ENCODE measurements at places on chromosomes 4 and X.

GRCh38 chr4:30808276-30808675 lies 88.1 kb downstream of the PCDH7 start:
- no peak for DNase-seq

GRCh38 chr4:144371485-144371884 lies 231.0 kb upstream of the GYPA start:
- no peak for DNase-seq

DNA sequence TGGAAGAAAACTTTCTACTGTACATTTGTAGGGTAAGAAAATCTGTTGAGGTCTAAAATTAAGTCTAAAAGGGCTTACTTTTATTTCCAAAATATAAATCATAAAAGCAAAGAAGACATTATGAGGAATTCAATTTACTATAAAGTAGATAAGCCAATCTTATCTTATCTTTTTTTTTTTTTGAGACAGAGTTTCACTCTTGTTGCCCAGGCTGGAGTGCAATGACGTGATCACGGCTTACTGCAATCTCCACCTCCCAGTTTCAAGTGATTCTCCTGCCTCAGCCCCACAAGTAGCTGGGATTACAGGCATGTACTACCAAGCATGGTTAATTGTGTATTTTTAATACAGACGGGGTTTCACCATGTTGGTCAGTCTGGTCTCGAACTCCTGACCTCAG lies 166.9 kb downstream of the NR3C2 start:
- DNase-seq = no peak

- no peak for DNase-seq
Measured at GRCh38 chrX:101482296-101482695, 3.0 kb upstream of the ARMCX4 start.

DNA sequence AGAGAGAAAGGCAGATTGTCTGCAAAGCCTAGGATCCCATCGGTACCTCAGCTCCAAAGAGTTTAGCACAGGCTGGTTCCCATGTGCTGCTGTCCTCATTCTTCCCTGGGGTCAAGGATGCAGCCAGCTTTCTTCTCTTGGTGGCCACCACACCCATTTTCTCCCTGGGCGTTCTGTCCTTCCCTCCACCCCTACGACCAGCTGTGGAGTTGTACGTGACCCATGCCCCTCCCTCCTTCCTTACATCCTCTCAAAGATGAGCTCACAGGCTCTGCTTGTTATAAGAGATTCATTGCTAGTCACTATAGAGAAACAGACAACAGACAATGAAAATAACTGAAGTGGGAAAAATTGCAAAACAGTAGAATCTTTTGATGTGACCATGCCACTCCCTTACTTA lies 74.0 kb upstream of the KLF3 start:
- no peak for DNase-seq

- no peak for DNase-seq
Measured at GRCh38 chr4:84317513-84317912, 181.6 kb downstream of the NKX6-1 start.

- DNase-seq = no peak
Measured at GRCh38 chr4:140633124-140633523, 64.4 kb upstream of the UCP1 start.

DNA sequence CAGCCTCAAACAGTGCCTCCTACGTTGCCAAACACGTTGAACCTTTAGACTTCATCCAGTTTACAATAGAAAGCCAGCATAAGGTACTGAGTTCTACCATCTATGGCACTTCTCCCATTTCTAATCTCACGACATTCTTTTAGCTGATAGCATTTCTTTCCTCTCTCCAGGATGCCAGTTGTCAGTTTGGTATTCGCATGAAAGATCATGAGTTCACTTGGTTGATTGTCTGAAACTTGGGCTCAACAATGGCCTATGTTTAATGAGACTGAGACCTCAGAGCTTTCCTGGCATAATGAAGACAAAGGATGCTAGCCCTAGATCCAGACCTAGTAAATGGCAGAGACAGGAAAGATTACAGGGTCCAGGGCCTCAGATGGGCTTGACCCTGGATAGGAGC lies 69.2 kb upstream of the SPRY1 start:
- no peak for DNase-seq

DNA sequence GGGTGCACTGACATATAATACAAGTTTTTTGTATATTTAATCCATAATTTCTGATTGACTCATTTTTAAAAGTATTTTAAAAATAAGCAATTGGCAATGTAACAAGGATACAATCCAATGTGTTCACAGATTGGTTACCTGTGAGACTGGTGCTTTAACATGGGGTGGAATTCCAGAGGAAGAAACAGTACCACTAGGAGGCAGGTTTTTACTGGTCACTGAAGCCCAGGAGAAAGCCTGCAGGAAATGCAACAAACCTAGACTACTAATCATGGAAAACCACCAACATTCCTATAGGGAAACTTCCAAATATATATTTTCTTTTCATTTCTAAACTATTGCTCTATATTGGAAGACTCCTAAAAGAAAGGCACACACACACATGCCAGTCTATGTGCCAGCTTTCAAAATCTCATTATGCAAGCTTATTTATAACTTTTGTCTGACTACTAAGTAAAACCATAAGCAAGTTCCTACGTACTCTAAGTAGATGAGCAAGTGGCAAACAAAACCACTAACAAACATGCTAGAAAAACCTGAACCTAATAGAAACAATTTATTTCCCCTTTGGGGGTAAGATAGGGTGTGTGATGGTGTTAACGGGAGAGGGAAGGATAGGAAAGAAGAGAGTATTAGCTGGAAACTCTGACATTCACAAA lies 19.2 kb downstream of the G3BP2 start:
- DNase-seq = no peak

DNA sequence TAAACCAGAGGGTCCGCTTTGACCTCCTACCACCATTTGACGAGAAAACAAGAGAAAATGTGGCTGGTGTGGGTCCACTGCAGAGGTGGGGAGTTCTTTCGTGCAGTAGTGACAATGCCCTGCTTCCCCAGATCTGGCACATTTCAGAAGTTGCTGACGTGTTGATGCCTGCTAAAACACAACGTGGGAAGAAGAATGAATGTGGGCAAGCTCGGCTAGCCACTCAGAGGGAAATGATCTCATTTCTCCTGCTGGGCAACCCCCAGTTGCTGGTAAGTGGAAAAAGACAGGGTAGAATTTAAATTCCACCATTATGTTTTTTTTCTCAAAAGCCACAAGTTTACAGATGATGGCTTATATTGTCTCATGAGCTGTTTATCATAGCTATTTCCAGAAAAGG lies 77.9 kb downstream of the LUZP4 start:
- DNase-seq = no peak

DNA sequence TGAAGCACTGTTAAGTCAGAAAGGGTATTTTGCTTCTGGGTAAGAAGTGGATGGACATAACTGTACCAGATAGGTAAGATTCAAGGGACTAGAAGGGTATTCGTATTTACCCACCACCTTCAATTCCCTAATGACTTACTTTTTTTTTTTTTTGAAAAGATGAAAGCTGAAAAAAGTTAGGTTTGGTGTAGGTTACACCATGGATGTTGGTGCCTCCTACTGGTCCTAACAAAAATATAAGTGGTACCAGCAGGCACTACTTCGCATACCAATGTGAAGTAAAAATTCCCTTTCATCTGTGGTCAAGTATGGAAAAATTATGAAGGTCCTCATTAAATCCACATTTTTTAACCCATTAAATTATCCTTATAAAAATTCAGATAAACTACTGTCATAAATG lies 7.2 kb downstream of the ANKRD17 start:
- no peak for DNase-seq

- DNase-seq = no peak
Measured at GRCh38 chr4:41701983-41702382, 46.5 kb downstream of the PHOX2B start.

- DNase-seq = no peak
Measured at GRCh38 chr4:60544981-60545380, 655.1 kb upstream of the ADGRL3 start.

DNA sequence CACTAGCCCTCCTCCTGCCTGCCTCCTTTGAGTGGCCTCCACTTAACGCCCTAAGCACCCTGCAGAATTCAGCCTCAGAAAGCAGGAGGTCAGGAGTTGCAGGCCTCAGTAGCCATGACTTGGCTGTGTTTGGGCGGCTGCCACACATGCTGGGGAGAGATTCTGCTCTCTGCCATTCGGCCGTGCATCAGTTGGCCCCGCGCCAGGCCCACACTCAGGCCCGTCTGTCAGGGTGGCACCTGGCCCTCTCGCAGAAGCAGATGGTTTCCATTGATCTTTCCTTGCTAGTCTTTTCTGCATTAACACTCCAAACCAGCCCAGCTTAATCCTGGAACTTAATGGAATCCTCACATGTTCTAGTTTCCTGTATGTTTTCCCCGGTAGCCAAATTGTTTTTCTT lies 30.7 kb upstream of the ATP6AP2 start:
- no peak for DNase-seq

GRCh38 chr4:70801265-70801809 lies 38.4 kb downstream of the GRSF1 start:
- DNase-seq = peak; percentile 19

GRCh38 chr4:31917334-31917733 lies 1197.2 kb downstream of the PCDH7 start:
- DNase-seq = no peak

GRCh38 chr4:95086551-95086950 lies 328.8 kb downstream of the BMPR1B start:
- DNase-seq = no peak

- DNase-seq = no peak
Measured at GRCh38 chrX:40172401-40173142, 74.8 kb upstream of the BCOR start.

- no peak for DNase-seq
Measured at GRCh38 chrX:88355252-88355651, 391.8 kb upstream of the CPXCR1 start.

DNA sequence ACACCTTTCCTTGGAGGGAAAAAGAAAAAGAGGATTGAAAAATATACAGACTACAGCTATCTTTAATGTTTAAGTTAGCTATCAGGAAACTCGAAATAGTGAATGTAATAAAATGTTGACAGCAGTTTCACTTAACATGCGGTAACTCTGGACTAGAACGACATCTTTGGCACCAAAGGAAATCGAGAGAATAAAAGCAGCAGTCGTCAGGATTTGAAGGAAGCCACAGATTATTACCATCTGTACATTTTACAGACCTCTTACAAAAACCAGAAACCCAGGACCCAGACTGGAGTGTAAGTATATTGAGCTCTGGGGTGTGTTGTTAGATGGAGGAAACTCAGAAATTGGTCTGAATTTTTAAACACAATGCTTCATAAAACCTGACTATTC lies 51.6 kb upstream of the STOX2 start:
- DNase-seq = no peak

DNA sequence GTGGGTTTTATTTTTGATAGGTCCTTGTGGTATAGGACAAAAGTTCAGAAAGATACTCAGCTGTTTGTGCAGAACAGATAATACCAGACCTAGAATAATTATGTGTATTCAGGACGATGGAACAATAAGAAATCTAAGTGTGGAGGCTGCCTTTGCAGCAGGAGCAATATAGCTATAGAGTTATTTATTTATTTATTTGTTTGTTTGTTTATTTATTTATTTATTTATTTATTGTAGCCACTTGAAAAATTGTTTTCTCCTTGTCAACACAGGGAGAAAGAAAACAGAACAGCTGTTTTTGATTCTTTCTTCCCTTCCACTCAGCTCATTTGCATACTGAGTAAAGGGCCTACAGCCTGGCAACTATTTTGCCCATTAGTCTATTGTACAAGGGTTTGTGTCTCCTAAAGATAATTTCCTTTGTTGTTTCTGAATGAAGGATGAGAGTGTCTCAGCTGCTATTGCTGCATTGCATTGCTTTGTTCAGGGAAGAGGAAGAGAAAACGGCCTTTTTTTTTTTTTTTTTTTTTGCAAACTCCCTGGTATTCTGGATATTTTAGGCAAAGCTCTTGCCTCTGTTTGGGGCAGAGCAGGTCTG lies 56.0 kb upstream of the ESX1 start:
- no peak for DNase-seq

- no peak for DNase-seq
Measured at GRCh38 chr4:88937081-88937480, 119.9 kb downstream of the FAM13A start.

DNA sequence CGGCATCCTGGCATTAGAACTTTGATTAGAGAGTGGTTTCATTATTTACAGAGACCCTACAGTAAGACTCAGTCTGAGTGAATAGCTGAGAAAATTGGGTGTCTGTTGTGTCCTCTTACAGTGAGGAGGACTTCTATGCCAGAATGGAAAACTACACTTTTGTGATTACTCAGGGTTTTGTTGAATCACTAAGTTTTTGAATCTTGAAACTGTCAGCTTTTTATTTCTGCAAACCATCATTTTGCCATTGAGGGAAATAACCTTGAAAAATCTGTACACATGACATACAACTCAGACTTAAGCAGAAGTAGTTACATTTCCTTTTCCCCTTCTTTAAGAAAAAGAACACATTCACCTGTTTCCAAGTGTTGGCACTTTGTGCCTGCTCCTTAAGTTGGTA lies 117.6 kb upstream of the RASGEF1B start:
- DNase-seq = no peak

GRCh38 chr4:118898684-118899138 lies 10.1 kb downstream of the SYNPO2 start:
- no peak for DNase-seq

- DNase-seq = no peak
Measured at GRCh38 chr4:6749340-6750171, 33.0 kb upstream of the KIAA0232 start.
